ENCODE measurements at places on chromosomes 12 and 14.

DNA sequence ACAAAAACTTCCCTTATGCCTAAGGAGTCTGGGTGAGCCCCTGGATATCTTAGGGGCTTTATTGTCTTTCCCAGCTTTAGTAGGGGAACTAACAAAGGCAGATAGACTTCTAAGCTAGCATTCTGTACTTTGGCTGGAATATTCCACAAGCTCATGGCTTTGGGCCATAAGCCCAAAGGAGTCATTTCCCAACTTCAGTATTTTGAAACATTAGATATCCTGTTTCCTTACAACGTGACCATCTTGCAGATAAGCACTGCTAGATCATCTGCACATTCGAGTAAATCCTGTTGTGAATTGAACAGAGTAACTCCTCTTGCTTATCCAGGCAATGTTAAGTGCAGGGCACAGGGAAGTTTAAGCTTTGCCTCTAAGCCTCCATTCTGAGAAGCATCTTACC, 70.6 kb upstream of the ACTN1 start:
- no peak for DNase-seq

- no peak for DNase-seq
Measured at GRCh38 chr14:96011607-96012006, 27.6 kb upstream of the C14orf132 start.

DNA sequence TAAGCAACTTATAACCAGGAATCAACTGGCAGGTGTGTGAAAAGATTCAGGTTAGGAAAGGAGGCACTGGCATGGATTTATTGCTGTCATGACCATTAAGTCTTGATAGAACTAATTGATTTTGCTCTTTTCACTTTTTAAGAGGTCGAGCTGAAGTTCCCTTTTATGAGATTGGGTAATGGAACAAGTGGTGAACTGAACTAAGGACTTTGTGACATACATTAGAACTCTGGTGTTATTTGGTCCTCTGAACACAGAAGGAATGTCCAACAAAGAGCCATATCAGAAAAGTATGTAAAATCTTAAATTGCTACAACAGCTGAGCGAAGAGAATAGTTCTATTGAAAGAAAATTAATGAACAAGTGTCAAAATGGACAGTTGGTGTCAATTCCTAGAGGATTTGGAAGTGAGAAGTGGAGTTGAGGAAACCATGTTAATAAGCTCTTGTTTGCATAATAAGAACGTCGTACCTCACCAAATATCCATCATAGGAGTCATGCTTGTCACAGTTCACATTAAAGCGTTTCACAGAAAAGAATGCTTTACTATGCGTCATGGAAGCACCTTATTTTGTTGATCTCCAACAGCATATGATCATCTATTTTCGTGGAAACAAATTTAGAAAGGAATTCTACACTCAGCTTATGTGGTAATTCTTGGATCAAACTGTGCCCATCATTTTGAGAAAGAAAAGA, 8.4 kb upstream of the MYF6 start:
- DNase-seq = no peak

DNA sequence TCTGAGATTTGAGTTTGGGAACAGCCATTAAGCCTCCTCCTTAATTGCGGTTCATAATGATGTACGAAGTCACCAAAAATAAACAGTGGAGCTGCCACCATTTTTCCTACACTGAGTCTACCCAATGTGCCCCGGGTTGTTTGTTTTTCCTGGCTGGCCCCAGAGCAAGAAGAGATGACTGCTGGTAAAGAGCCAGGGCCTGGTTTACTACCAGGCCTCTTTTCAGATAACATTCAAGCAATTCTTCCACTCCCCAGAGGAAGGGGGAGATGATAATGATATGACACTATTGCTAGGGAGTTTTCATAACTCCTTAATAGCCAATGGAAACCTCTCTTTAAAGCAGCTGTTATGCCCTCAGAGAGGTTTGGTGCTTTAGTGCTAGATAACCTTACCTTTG, 42.3 kb downstream of the BRAP start:
- DNase-seq = no peak

DNA sequence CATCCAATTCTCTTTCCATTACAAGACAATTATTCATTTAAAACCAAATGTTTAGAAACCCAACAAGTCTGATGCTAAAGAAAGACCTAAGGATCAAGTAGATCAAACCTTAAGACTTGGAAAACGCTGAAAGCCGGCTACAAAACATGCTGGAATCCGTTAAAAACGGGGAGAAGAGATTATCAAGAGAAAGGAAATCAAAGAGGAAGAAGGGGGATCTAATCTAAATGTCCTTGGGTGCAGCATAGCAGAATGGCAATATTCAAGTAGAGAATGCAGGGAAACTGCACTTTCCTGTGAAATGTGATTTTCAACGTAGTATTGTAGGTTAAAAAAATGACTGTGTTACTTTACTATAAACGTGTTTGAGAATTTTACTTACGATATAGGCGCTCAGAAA, 1.3 kb downstream of the PPP1R13B start:
- DNase-seq = no peak

GRCh38 chr12:88391556-88391955, 188.7 kb downstream of the KITLG start:
- DNase-seq = peak; percentile 26

- DNase-seq = peak; percentile 51
Measured at GRCh38 chr12:107379852-107380567, 286.7 kb upstream of the CRY1 start.

DNA sequence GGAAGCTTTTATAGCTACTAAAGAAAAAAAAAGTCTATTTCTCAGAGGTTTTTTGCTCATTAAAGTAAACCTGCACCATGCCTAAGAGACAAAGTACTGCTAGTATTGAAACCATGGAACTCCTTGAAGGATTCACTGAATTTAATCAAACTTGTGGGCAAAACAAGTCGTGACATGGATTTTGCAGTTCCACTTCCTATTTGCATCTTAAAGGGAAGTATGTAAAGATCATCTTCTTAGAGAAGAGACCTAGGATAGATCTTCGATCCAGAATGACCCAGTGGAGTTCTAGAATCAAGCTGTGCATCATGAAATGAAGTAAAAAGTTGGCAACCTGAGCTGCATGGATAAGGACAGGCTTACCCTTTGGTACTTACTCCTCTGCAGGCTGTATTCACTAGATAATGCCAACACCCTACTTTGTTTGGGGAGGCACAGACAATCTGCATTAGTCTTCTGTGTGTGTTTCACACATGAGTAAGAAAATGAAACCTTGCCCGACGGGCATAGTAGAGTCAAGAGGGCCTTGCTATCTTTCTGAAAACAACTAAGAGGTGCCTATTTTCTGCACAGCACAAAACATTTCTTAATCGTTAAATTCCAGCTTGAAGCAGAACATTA, 1.9 kb downstream of the GNG2 start:
- DNase-seq = no peak

- no peak for DNase-seq
Measured at GRCh38 chr14:75835737-75836136, 146.1 kb downstream of the TGFB3 start.

GRCh38 chr14:57863471-57863870, 2.4 kb downstream of the SLC35F4 start:
- no peak for DNase-seq

DNA sequence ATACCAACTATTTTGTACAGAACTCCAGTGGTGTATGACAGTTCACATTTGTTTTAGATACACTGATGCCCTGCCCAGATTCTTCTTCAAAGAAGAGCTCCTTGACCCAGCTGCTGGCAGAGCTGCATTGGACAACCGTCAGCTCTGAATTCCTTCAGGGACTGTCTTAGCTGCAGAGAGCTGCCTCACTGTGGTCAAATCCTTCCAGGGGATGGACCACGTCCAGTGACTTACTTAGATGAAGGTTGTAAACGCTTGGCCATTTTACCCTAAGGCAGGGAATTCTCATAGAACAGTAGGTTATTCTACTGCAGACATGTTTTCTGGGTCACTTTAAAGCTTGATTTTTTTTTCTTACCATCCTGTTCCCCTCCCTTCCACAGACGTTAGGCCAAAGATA, 905.0 kb upstream of the ATXN7L3B start:
- DNase-seq = no peak

DNA sequence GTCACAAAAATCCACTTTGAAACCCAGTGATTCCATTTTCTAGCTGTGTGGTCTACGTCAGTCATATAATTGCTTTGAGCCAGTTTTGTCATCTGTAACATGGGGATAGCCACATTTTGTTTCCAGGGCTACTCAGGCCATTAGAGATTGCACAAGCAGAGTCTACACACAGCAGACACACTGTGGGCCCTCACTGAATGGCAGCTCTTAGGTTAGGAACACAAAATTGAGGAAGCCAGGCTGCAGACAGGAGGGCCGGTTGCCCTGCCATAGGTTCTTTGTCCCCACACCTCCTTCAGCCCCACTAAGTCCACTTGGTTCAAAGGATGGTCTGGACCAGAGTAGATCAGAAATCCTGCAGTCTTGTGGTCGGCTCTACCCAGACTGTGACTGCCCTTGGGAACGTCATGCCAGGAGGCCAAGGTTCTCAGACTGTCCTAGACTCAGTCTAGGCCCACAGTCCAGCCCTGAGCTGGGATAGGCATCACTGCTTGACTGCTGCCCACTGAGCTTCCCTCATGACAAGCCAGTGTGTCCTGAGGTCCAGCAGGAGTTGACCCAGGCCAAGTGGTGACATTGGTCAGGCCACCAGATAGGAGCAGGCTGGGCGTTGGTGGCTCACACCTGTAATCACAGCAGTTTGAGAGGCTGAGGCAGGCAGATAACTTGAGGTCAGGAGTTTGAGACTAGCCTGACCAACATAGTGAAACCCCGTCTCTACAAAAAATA, 3.8 kb upstream of the MYH7 start:
- no peak for DNase-seq

GRCh38 chr12:14681625-14682024, 14.8 kb downstream of the GUCY2C start:
- no peak for DNase-seq

GRCh38 chr14:99131632-99132271, 140.2 kb downstream of the BCL11B start:
- no peak for DNase-seq

DNA sequence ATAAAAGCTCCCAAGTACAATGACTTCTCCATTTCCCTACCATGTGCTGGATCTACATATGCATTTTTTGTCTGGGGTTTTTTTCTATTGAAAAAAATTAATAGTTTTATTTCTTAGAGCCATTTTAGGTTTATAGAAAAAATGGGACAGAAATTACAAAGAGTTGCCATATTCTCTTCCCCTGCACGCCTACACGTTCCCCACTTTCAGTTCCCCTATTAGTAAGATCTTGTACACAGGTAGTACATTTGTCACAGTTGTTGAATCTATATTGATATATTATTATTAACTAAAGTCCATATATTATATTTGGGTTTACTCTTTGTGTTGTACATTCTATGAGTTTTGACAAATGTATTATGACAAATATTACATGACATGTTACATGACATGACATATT, 35.7 kb downstream of the SIX6 start:
- DNase-seq = no peak

DNA sequence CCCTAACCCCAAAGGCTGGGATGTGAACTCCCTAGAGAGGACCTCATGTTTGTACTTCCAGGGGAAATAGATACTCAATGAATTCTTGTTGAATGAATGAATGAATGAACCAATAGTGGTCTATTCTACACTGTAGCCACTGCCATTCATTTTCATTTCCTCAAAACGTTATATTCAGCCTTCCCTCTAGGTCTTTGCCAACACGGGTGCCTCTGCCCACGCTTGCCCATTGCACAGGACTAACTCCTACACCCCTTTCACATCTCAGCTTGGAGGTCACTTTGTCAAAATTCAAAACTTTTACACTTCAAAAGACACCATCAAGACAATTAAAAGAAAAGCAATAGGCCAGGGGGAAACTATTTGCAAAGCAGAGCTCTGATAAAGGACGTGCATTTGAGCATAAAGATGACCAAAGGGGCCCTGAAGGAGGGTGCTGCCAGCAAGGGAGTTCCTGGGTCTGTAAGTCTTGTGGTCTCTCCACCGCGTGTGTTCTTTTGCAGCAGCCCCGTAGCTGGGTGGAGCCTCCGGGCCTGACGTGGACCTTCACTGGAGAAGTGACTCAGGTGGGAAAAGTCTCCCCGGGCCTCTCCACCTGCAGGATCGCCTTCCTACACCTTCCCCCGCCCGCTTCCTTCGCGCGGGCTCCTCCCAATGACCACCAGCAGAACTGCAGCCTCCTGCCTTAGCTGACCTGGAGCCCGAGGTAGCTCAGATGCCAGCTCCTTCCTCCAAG, 31.5 kb downstream of the TMEM63C start:
- DNase-seq = peak; percentile 43

All from A673 (cell line).